ENCODE measurements at places on chromosomes 12 and 14.
A peak's percentile ranks its signal among the peaks of the same experiment; 100 is the strongest.

DNA sequence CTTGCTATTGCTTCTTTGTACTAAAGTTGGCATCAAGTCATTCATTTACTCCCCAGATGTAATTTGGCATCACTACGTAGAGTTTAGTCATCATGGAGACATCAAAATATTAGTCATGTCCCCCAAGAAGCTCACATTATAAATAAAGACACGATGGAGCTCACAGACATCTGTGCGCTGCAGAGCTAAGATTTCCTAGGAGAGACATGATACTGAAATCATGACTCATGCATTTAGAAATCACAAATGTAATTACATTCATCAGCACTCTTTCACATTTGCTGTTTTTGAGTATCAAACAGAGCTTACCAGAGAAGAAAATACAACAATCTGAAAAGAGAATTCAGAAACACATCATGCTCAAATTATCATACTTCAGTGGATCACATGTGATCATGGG, 169.8 kb downstream of the LRIG3 start:
- DNase-seq: peak; percentile 84

DNA sequence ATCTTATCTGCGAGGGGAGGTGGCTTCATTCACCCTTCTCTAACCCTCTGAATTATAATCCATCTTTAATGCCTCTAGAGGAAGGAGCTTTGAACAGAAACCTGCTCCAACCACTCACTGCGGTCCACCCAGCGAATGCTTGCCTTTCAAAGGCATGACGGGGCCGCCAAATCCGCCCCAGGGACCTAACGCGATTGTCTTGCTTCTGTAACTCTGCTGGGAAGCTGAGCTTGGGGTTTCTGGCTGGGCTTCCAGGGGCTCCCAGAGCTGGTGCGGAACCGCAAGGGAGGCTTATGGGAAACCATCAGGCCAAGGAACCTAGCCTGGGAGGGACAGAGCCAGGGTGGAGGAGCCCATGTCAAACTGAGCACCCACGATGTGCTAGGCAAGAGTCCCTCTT, 231.2 kb upstream of the LHX5 start:
- DNase-seq: no peak

DNA sequence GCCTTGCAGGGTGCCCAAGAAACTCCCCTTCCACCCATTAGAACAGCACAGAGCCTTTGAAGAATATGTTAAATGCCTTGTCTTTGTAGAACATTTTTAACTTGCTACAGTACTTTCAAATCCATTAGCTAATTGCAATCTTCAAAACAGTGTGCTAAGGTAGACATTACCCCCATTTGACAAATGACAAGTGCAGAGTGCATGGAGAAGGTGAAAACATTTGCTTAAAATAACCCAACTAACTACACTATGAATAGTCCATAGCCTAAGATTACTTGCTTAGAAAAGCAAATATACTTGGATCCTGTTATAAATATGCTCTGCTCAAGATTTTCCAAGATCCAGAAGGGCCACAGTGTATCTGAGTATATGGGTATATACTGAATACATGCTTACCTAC, 87.0 kb upstream of the G2E3 start:
- no peak for DNase-seq

- DNase-seq: peak; percentile 40
These were observed 120.3 kb downstream of the GARIN6 start for GRCh38 chr12:99767809-99768208.

DNA sequence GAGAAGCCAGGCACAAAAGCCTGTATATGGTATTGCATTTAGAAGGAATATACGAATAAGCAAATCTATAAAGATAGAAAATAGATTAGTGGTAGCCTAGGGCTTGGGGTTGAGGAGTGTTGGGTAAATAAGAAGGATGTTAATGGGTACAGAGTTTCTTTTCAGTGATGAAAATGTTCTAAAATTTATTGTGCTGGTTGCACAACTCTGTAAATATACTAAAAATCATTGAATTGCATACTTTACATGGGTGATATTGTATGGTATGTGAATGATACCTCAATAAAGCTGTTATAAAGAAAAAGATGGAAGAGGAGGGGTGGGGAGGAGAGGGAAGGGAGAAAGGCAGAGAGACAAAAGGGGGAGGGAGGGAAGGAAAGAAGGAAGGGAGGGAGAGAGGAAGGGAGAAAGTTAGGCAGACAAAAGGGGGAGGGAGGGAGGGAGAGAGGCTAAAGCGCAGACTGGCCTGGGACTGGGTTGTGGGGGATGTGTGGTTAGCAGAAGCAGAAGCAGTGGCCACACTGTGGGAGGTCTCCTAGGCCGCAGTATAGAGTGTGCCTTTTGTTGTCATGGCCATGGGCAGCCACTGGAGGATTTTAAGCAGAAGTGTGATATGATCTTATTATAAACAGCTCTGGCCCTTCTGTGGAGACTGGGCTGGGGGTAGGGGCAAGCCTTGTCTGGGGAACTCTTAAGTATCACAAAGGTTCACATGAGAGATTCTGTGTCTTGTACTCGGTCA, 73.6 kb upstream of the ELK3 start:
- no peak for DNase-seq

- no peak for DNase-seq
These were observed 32.7 kb upstream of the GLIPR1 start for GRCh38 chr12:75447691-75448393.

GRCh38 chr14:55047301-55048053, 4.0 kb upstream of the MAPK1IP1L start:
- no peak for DNase-seq

GRCh38 chr12:2057041-2057794, 4.4 kb downstream of the CACNA1C start:
- DNase-seq: peak; percentile 73

GRCh38 chr12:118346895-118347294, 25.8 kb downstream of the TAOK3 start:
- peak; percentile 11 for DNase-seq

GRCh38 chr12:100672075-100672592, 98.7 kb downstream of the GAS2L3 start:
- no peak for DNase-seq
